ENCODE measurements at places on chromosomes 3 and 15. TPM values are rescaled to one million over a fixed set of nuclear protein-coding genes. Genes with fewer than 3 reads are reported as not detected.

GRCh38 chr3:52099001-52099401 lies 42.6 kb upstream of the DUSP7 start:
- peak; percentile 58 for DNase-seq

DNA sequence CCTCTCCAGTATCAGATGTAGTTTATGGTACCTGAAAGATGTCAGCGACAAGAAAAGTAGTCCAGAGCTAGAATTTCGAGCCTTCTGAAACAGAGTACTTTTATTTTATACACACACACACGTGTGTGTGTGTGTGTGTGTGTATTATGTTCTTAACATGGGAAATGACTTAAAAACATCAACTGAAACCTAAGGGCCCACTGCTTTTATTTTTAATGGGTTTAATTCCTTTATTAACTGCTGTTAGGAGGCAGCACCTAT lies 1.9 kb downstream of the TCF12 start:
- no peak for DNase-seq

GRCh38 chr3:42999212-42999611 lies 20.1 kb downstream of the GASK1A start:
- DNase-seq, result no peak

GRCh38 chr3:17905996-17906395 lies 163.6 kb upstream of the TBC1D5 start:
- DNase-seq, result no peak

- no peak for DNase-seq
Observed at GRCh38 chr15:72754096-72754495, 29.5 kb downstream of the ADPGK start.

DNA sequence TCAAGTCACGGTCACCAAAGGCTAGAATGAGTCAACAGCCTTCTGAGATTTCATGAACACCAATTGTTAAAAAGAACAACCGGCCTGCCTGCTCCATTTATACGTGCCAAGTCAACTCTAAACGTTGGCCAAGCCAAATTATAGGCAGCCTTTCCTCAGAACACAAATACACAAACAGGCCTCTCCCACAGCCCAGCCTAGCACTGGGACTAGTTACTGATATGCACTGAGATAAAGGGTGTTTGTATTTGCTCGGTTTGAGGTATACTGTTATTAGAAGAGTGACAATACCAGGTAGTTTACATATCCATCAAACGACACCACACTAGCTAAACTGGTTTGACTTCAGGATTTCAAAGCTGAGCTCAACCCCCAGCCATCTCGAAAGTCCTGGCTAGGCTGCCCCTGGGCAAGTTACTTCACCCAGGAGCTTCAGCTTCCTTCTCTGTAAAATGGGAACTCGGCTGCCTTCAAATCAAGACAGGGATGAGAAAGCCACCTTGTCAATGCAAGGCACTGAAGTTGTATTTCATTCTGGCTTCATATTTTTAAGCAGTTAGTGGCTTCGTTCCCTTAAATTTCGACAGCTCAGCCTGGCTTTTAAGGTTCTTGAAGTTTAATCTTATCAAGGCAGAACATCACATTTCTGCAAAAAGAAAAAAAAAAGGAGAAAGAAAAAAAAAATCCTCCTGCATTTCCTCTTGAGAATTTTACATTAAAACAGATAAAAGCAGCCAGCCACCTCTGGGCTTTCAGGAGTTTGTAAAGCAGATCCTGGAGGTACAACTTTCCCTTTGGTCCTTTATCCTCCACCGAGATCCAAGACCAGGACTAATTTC lies 4.0 kb downstream of the TLE3 start:
- no peak for DNase-seq

DNA sequence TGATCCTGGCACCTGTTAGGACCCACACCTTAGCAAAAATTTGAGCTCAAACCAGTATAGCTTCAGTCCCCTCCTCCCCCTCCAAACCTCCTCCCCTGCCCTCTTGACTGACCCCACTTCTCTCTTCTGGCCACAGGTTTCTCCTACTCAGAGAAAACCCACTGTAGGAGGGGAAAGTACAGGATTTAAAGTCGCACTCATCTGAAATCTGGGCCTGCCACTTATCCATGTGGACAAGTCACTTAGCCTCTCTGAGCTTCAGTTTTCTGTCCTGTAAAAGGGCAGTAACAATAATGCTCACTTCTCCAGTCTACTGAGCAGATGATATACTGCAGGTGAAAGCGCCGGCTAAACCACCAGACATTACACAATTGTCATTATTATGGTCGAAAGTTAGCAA lies 142.7 kb downstream of the MEGF11 start:
- no peak for DNase-seq

Gene VIPR1
- total RNA-seq, result not detected

Gene FNDC3B
- 70.0 TPM for total RNA-seq

GRCh38 chr15:47523681-47524475 lies 193.4 kb upstream of the SEMA6D start:
- DNase-seq, result no peak

Gene NT5DC2
- total RNA-seq, result 13.2 TPM

GRCh38 chr15:79307251-79307650 lies 3.7 kb upstream of the TMED3 start:
- DNase-seq, result no peak

DNA sequence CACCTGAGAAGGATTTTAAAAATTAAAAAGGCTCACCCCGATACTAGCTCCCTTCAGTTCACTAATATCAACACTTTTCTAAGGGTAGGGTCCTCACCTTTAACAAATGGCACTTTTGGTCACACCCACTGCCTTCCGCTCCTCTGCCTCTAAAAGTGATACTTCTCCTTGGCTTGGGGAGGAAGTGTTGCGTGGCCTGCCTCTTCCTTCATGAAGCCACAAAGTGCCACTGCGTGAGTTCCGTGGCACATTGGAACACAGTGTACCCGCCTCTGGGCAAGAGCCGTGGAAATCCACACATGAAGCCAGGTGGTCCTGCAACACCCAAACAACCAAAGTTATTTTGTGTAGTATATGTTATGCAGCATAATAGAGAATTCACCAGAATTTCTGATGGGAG lies 3.9 kb downstream of the B4GALT4 start:
- no peak for DNase-seq

Gene MME
- 0.12 TPM for total RNA-seq

DNA sequence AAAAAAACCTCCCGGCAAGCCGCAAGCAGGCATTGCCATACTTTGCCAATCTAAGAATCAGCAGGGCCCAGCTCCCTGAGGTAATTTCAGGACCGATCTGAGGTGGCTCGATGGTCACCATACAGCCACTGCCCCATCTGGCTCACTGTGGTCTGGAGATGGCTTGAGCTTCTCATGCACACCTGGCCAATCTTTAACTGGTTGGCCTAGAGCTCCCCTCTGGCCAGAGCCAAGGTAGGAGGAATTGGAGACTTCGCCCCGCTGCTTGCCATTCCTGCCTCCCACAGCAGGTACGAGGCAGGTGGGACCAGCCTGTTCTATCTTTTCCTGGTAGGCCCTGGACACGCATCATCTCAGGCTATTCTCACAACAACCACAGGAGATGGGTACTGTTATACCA lies 10.1 kb downstream of the CYP1A2 start:
- no peak for DNase-seq

Gene LMCD1
- total RNA-seq, result 28.6 TPM

Gene GAP43
- total RNA-seq, result not detected

- DNase-seq, result peak; percentile 87
Observed at GRCh38 chr3:57675530-57675929, 17.3 kb downstream of the DENND6A start.

DNA sequence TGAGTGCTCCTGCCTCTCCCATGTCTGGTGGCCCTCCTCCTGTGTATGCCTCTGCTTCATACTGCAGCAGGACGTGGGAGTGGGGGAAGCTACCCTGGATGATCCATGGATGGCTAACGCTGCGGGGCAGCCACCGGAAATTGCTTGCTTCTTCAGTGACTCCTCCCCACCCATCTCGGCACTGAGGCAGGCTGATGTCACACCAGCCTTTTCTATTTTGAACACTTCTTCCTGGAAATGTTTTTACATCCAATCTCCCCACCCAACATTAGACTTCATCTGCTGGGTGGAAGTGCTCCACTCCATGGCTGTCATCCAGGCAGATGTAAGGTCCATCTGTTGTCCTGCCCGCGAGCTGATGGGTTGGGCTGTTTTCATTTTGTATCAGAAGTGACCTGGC lies 58.9 kb upstream of the MUC13 start:
- no peak for DNase-seq

DNA sequence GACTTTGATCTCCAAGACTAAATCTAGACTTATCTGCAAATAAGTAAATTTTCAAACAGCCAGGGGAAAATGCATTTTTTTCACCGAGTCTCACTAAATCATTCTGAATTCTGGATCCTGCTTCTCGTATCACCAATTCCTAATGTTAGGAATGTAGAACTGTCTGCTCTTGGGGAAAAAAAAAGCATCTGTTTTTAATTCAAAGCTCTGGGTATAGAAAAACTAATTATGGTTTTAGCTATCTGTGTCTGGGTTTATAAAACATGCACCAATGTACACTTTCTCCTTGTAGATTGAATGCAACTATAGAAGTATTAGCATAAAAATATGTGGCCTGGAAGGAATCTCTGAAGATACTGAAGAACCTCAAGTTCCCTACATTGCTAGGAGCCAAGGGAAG lies 4.8 kb upstream of the CDAN1 start:
- no peak for DNase-seq

- no peak for DNase-seq
Observed at GRCh38 chr3:142013326-142013980, 135.9 kb downstream of the TFDP2 start.

GRCh38 chr3:63015614-63016309 lies 140.5 kb upstream of the CADPS start:
- DNase-seq, result no peak

Gene CHRFAM7A
- 8.6 TPM for total RNA-seq

Gene COL6A5
- not detected for total RNA-seq

GRCh38 chr3:155944081-155944480 lies 73.6 kb downstream of the GMPS start:
- DNase-seq, result no peak

Gene KY
- total RNA-seq, result not detected

GRCh38 chr3:192700885-192701284 lies 26.5 kb downstream of the FGF12 start:
- DNase-seq, result no peak

Gene PLA2G4F
- total RNA-seq, result not detected

DNA sequence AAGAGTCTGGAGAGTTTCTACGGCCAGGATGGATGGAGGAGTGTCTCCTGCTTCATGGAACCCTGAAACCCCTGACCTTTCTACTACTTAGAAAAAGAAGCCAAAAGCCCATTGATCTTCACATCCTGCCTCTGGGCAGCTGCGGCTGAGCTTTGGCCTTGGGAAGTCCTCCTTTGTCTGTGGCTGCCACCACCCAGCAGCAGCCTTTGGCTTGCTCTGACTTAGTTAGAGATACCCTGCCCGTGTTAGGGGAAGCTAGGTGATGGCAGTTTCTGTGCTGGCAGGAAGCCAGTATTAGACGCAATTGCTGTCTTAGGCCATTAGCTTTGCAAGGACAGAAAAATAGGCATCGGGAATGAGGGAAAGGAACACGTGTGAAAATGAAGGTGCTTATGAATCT lies 18.8 kb downstream of the APH1B start:
- no peak for DNase-seq

- DNase-seq, result no peak
Observed at GRCh38 chr3:88418219-88418618, 268.5 kb downstream of the C3orf38 start.

DNA sequence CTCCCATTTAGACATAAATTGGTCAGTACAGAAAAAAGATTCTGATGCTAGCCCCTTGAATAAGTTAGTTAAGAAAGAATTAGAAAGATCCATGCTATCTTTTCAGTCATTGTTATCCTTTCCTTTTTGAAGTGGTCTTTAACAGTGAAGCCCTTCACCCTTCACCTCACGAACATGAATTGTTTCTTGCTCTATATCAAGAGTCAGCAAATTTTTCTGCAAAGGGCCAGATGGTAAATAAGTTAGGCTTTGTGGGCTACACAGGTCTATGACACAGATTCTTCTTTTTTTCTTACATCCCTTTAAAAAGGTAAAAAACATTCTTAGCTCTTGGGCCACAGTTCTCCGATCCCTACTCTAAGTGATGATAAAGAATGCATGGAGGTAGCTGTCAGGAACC lies 74.9 kb downstream of the DMXL2 start:
- DNase-seq, result no peak

Gene LRRC2
- total RNA-seq, result not detected

Gene ROPN1
- not detected for total RNA-seq

- no peak for DNase-seq
Observed at GRCh38 chr3:29639578-29640290, 358.9 kb downstream of the RBMS3 start.

Gene IGF2BP2
- 27.6 TPM for total RNA-seq

Gene FMN1
- 1.4 TPM for total RNA-seq

DNA sequence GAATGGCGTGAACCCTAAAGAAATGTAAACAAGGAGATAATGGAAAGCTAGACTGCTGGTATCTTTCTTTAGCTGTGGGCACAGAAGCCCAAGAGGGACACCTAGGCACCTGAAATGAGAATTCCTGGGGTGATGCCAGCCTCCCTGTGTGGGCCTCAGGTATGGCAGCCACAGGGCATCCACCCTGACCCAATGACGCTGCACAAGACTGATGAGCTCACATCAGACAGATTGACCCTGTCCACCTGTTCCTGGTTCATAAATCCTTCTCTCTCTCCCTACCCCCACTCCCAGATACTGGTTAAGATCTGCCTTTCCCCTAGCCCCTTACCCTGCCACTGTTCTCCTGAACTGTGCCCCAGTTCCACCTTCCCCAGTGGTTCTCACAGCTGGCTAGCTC lies 1.5 kb downstream of the GLB1 start:
- no peak for DNase-seq

- DNase-seq, result no peak
Observed at GRCh38 chr3:52781741-52782140, 4.3 kb downstream of the ITIH1 start.

GRCh38 chr3:47746264-47746663 lies 35.4 kb downstream of the SMARCC1 start:
- no peak for DNase-seq

DNA sequence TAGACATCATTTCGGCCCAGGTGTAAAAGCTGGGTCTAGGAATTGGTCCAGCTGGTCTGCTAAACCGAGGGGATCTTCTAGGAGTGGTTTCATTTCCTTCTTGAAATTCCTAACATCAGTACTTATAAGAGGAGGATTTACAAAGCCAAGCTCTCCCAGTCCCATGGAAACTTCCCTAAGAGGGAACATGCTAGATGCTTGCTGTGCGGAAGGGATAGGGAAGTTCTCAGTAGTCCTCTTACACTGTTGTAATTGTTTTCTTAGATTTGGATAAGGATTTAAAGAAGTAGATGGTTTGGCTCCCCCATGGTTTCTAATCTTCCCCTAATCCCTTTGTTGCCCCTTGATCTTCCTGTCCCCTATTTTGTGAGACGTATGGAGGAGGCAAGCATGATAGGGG lies 89.7 kb upstream of the XCR1 start:
- no peak for DNase-seq

DNA sequence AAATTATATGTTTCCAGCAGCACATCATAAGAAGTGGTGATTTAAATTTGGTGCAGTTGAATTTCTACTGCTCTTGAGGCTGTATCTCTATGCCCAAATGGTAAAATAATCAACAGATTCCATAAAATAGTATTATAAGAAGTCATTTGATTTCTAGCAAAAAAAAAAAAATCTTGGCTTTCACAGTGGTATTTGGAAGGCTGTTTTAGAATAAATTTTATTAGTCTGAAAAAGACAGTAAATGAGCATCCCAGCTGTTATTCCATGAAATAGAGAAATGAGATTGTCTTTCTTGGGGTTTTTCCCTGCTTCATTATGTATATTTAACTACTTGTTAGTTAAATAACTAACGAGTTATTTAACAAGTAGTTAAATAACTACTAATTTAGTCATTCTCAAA lies 156.0 kb upstream of the ABI3BP start:
- no peak for DNase-seq
